ENCODE measurements at places on chromosomes 13 and 19. TPM values are rescaled to one million over a fixed set of nuclear protein-coding genes. Genes with fewer than 3 reads are reported as not detected.
A peak's percentile ranks its signal among the peaks of the same experiment; 100 is the strongest.

- peaks cover 56% of the 10 kb centered on the region for H3K4me1 ChIP-seq
- H3K4me3 ChIP-seq = peak overlapping the region; percentile 97
- peak; percentile 51 for DNase-seq
- H3K27ac ChIP-seq = peak overlapping the region; percentile 93
- H3K27me3 ChIP-seq = no peaks in the 10 kb centered on the region
Observed at GRCh38 chr13:110616103-110617101, 1.1 kb downstream of the NAXD start.

- no peaks in the 10 kb centered on the region for H3K27me3 ChIP-seq
- no peak overlapping the region for H3K27ac ChIP-seq
- no peak for DNase-seq
- H3K36me3 ChIP-seq = no peaks in the 10 kb centered on the region
Observed at GRCh38 chr19:8529369-8530006, 15.5 kb upstream of the ZNF414 start.

DNA sequence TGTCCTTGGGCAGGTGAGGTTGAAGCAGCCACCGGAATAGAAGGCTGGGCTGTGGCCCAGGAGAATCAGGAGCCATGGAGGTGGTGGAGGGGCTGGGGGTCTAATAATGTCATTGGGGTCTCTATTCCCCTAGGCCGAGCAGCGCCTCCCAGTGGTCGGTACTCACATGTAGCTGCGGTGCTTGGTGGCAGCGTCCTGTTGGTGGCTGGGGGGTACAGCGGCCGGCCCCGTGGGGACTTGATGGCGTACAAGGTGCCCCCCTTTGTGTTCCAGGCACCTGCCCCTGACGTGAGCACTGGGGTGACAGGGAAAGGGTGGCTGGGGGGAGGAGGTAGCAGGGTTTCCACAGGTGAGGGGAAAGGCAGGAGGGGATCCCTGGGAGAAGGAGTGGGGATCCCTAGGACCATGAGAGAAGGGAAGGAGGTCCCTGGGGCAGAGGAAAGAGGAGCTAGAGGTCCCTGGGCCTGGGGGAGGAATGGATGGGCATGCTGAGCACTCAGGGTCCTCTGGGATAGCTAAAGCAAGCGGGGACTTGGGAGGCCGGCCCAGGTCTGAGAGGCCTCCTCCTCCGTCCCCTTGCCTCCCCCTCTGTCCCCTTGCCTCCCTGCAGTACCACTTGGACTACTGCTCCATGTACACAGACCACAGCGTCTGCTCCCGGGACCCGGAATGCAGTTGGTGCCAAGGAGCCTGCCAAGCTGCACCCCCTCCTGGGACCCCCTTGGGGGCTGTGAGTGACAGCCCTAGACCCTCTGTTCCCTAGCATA is 18.1 kb downstream of the MEGF8 start:
- DNase-seq = no peak
- H3K4me3 ChIP-seq = no peak overlapping the region
- H3K4me1 ChIP-seq = no peaks in the 10 kb centered on the region
- no peaks in the 10 kb centered on the region for H3K27me3 ChIP-seq
- no peak overlapping the region for H3K27ac ChIP-seq

DNA sequence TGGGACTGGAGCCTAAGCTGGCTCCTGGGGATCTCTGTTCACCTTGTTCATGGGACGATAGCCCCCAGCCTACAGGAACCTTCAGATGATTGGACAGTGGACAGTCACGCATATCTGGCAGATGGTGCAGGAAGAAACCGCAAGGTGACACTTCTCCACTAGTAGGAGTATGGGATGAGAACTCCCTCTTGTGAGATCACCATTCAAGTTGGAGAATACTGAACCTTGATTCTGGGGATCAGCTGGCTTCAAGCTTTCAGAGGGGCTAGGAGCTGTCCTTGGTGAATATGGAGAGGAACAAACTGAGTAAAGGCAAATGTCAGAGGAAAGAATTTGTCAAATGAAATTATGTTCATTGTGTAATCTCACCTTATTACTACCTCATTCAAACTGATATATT is 204.5 kb downstream of the PDS5B start:
- no peaks in the 10 kb centered on the region for H3K27me3 ChIP-seq
- H3K36me3 ChIP-seq = no peaks in the 10 kb centered on the region
- H3K4me1 ChIP-seq = no peaks in the 10 kb centered on the region

DNA sequence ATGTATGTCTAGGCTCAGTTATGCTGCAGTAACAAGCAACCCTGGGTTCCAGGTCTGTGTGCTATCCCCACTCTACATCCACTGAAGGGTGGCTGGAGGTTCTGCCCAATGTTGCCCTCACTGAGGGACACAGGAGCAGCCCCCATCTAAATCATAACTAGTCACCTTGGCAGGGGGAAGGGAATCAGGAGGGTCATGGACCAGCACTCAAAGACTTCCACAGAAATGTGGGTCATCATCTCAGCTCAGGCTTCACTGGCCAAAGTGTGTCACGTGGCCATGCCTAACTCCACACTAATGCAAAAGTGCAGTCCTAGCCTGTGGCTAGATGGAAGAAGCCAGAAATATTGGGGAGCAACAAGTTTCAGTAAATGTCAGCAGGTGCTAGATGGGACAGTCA is 137.3 kb upstream of the ZNF507 start:
- no peaks in the 10 kb centered on the region for H3K27me3 ChIP-seq
- no peak overlapping the region for H3K4me3 ChIP-seq
- no peaks in the 10 kb centered on the region for H3K4me1 ChIP-seq
- H3K36me3 ChIP-seq = no peaks in the 10 kb centered on the region

GRCh38 chr13:24076109-24076508 is 84.4 kb upstream of the SPATA13 start:
- H3K36me3 ChIP-seq = no peaks in the 10 kb centered on the region
- H3K27me3 ChIP-seq = no peaks in the 10 kb centered on the region
- H3K4me3 ChIP-seq = no peak overlapping the region
- H3K4me1 ChIP-seq = peaks cover 16% of the 10 kb centered on the region
- no peak for DNase-seq
- no peak overlapping the region for H3K27ac ChIP-seq

DNA sequence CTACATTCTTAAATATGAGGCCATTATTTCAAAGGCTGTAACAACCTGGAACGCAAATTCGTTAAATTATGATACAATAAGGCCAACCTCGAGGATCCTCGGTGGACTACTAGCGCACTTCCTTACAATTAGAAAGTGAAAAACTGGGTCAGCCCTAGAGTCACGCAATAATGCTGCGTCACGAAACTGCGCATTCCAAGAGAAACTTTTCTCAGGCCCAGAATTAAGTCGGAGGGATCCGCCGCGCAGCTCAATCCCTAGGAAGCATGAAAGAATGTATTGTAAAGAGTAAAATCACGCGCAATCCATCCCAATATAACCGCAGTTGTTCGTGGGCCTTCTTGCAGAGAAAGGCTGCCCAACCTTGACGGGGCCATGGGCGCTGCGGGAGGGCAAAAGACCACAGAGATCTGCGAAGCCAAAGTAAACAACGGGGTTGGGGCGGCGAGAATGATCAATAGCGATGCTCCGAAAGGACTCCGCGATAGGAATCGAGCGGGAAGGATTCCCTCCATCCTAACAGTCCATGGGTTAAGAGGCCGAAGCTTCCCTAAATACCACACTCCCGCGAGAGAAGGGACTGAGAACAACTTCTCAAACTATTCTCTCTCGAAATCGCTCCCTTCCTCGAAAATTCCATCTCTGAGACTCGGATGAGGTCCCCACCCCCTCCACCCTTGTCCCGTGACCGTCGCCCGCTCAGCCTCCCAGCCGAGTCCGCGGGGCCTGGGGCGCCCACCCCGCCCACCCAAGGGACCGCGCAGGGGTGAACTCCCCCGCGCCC is 564 bp downstream of the SPART start:
- H3K4me1 ChIP-seq = no peaks in the 10 kb centered on the region
- no peaks in the 10 kb centered on the region for H3K36me3 ChIP-seq
- H3K27me3 ChIP-seq = no peaks in the 10 kb centered on the region
- peak overlapping the region; percentile 66 for H3K4me3 ChIP-seq
- H3K27ac ChIP-seq = peak overlapping the region; percentile 95
- DNase-seq = peak; percentile 81

- no peaks in the 10 kb centered on the region for H3K36me3 ChIP-seq
- no peak overlapping the region for H3K4me3 ChIP-seq
- no peak for DNase-seq
- no peaks in the 10 kb centered on the region for H3K27me3 ChIP-seq
Observed at GRCh38 chr19:55651236-55651635, 3.2 kb downstream of the CCDC106 start.

DNA sequence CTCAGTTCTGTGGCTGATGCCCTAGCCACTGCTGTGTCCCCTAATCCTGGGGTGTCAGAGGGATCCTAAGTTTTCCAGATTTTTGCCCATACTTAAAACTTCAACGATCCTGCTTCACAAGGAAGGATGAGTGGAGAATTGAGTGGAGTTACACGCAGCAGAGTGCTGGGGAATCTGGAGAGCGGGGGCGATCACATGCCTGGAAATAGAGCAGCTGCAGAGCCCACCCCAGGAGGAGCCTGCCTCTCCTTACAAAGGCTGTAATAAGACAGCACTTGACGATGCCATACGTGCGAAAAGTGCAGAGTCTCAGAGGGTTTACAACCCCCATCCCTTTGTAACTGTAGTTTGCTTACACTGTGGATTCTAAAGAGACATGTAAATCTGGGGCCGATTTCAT is 40.6 kb downstream of the SUGP2 start:
- no peaks in the 10 kb centered on the region for H3K27me3 ChIP-seq
- H3K36me3 ChIP-seq = peaks cover 4% of the 10 kb centered on the region
- H3K27ac ChIP-seq = no peak overlapping the region
- H3K4me3 ChIP-seq = no peak overlapping the region
- no peak for DNase-seq

DNA sequence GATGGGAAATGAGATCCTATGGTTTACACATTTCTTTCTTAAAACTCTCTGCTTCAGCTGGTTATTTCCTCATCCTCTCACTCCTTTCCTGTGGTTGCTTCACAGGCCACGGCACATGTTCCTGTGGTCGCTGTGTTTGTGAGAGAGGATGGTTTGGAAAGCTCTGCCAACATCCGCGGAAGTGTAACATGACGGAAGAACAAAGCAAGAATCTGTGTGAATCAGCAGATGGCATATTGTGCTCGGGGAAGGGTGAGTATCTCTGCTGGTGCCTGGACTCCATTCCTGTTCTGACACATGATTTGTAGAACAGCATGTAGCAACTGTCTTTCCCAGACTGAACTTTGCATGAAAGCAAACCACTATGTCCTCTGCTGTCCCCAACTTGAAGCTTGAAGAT is 254.2 kb downstream of the ITGBL1 start:
- no peak for DNase-seq
- no peaks in the 10 kb centered on the region for H3K4me1 ChIP-seq
- no peak overlapping the region for H3K4me3 ChIP-seq
- H3K27me3 ChIP-seq = no peaks in the 10 kb centered on the region
- no peak overlapping the region for H3K27ac ChIP-seq

GRCh38 chr19:34186205-34186604 is 13.9 kb downstream of the LSM14A start:
- no peaks in the 10 kb centered on the region for H3K27me3 ChIP-seq
- no peak overlapping the region for H3K27ac ChIP-seq
- H3K4me1 ChIP-seq = peaks cover 84% of the 10 kb centered on the region
- no peak for DNase-seq

DNA sequence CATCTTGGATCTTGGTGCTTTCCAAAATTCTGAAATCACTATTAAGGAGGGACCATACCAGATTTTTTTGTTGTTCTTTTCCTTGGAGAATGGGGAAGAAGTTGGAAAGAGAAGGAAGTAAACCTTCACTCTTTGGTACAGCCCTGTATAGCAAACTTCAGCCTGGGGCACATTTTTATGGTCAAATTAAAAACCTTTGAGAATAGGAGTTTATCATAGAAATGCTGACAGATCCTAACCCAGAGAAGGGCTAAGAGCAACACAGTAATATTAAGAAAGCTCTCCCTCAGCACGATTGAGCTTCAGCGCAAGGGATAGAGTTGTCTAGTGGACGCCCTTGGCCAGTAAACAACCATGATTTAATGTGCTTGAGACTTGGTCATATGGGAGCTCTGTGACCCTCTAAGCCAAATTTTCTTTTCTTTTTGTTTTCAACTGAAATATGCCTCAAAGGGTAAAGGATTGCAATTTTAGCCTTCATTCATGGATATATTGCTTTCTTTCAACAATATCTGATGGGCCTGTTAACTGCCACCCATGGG is 294.3 kb upstream of the MAB21L1 start:
- H3K27ac ChIP-seq = peak overlapping the region; percentile 11
- DNase-seq = no peak
- no peaks in the 10 kb centered on the region for H3K27me3 ChIP-seq
- H3K4me3 ChIP-seq = no peak overlapping the region

DNA sequence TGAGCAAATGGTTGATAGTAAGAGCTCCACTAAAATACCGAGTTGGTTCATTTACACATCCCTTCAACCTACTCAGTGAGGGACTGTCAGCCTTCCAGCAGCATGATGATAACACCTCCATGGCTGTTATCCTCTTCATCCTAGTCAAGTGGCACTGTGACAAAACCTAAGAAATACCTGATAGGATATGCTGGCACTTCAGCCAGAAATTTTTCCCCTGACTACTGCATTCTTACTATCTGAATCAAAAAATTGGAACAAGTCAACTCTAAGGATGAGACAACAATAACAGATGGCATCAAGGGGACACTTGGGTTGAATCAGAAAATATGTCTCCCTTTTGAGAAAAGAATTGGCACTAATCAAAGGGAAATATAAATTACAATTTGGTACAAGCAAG is 193.9 kb downstream of the KCTD12 start:
- peaks cover 5% of the 10 kb centered on the region for H3K4me1 ChIP-seq
- H3K36me3 ChIP-seq = no peaks in the 10 kb centered on the region
- H3K27me3 ChIP-seq = no peaks in the 10 kb centered on the region
- H3K4me3 ChIP-seq = no peak overlapping the region
- no peak overlapping the region for H3K27ac ChIP-seq
- DNase-seq = no peak

DNA sequence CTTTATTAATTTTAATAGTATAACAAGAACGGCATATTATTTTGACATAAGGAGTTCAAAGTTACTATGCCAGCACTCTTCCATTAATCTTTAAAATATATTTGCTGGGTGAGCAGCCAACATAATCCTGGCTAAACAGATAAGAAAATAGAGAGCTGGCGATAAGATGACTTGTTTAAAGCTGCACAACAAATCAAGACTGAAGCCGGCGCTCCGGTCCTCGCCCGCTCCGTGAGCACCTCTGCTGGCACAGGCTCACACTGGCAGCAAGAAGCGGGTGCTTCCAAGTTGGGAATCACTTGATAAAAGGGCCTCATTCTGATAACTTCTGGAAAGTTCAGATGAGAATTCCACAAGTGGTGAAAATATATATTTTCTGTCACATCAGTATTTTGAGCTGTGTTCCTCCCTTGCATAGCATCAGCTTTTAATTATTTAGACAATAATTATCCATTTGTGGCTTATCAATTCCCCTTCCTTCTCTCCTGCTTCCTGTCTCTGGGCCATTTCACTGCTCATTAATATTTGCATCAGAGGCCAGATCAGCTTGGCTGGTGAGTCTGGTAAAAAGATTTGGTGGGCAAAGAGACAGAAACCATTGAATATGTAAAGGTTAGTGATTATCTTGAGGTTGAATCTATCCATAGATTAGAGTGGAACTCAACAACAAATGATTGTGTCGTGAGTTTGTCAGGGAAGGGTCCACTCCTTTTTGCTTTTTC is 205.3 kb downstream of the MZT1 start:
- H3K4me1 ChIP-seq = no peaks in the 10 kb centered on the region
- no peaks in the 10 kb centered on the region for H3K36me3 ChIP-seq
- H3K27me3 ChIP-seq = no peaks in the 10 kb centered on the region
- DNase-seq = no peak

CYP2A6 gene
- not detected for total RNA-seq

ARMC6 gene
- total RNA-seq = 20.0 TPM

LILRA6 gene
- total RNA-seq = 0.63 TPM

LGALS14 gene
- total RNA-seq = not detected

SELENOV gene
- not detected for total RNA-seq

TMEM255B gene
- total RNA-seq = 4.9 TPM

KIR2DL1 gene
- total RNA-seq = not detected

SPRYD7 gene
- total RNA-seq = 8.6 TPM

ZFP30 gene
- total RNA-seq = 7.3 TPM
